ENCODE measurements at places on chromosomes 5 and 9.

DNA sequence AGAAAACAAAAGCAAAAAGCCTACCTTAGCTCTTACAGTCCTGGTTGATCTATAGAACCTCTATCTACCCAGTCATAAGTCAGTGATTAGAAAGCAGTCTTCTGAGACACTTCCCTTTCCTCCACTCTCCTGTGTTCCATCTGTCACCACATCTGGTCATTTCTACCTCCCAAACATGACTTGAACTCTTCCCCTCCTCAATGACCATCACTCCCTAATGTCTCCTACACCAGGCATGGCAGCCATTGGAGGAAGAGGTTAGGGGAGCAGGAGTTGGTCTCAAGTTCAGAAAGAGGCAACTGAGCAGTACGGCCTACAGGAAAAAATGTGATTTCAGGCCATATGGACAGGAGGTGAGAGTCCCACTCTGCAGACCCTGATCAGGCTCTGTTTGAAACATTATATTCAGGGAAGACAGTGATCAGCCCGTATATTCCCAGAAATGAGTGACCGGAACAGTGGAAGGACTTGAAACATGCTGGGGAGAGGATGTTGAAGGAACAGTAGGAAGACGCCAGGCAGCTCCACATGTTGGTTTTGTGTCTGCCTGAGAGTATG is 12.0 kb downstream of the ABLIM3 start:
- no peak overlapping the region for H3K4me3 ChIP-seq
- DNase-seq = no peak
- peak overlapping the region; percentile 15 for H3K27ac ChIP-seq

GRCh38 chr5:136164226-136164625 is 28.7 kb downstream of the SMIM32 start:
- H3K27me3 ChIP-seq = no peaks in the 10 kb centered on the region
- H3K4me3 ChIP-seq = no peak overlapping the region
- H3K27ac ChIP-seq = no peak overlapping the region

DNA sequence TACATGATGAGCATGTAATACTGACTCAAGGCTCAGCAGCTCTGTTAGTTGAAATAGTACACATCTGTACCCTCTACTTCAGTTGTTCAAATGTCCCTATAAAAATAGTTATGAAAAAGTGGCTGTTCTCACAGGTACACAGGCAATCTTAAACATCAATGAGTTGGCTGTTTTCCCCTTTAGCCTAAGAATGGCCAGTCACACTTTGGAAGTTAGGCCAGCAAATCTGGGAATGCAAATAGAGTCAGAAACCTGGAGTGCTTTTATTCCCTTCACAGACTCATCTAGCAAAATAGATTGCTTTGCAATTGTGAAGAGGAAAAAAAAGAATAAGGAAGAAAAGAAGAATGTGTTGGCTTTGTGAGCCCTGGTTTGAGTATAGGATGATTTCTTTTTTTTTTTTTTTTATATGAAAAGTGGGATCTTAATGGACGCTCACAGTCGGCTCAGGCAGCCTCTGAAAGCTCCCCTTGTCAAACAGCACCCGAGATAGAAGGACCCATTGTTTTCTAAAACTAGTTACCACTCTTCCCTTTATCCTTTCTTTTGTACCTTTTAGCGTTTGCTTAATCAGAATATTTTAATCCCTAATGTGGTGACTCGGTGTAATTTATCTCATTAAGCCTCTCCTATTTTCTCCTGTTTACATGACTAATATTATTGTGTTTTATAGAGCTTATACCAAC is 27.9 kb upstream of the TLE1 start:
- DNase-seq = no peak
- H3K27ac ChIP-seq = no peak overlapping the region
- H3K4me1 ChIP-seq = no peaks in the 10 kb centered on the region
- no peaks in the 10 kb centered on the region for H3K27me3 ChIP-seq
- H3K4me3 ChIP-seq = no peak overlapping the region
- H3K36me3 ChIP-seq = no peaks in the 10 kb centered on the region

DNA sequence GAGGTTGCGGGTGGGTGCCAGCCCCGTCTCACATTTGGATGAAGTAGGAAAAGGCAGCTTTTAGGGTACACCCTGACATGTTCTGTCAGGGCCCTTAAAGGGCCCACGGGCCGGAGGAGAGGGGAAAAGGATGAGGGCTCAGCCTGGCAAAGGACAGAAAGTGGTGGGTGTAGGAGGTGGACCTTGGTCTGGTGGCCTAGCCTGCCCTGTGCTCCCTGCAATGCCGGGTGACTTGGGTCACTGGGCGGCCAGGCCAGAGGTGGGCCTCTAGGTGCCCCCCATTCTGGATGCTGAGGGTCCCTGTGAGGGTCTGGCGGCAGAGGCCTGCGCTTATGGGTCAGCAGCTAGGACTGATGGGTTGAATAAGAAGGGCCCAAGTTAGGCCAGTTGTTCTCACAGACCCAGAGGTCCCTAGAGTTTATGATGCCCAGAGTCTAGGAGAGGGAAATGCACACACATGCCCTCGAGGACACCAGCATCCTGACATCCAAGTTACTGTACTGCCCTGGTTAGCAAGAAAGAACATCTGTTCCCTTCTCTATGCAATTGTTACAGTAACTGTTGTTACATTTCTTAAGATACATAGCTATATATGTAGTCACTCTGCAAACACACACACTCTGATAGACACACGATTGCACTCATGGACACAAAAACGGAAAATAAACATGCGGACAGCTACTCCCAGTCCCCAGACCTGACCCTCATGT is 12.5 kb downstream of the TRIM7 start:
- H3K4me1 ChIP-seq = no peaks in the 10 kb centered on the region
- no peaks in the 10 kb centered on the region for H3K36me3 ChIP-seq
- H3K4me3 ChIP-seq = peak overlapping the region; percentile 73
- H3K27ac ChIP-seq = peak overlapping the region; percentile 94
- DNase-seq = no peak

GRCh38 chr5:176721509-176721908 is 74.2 kb downstream of the TSPAN17 start:
- no peaks in the 10 kb centered on the region for H3K36me3 ChIP-seq
- DNase-seq = no peak
- no peaks in the 10 kb centered on the region for H3K4me1 ChIP-seq
- peaks cover 30% of the 10 kb centered on the region for H3K27me3 ChIP-seq
- no peak overlapping the region for H3K4me3 ChIP-seq
- H3K27ac ChIP-seq = no peak overlapping the region
